Kidney (tissue), 22 donors: ENCODE measurements at places on chromosomes 11 and 22. TPM values are rescaled to one million over a fixed set of nuclear protein-coding genes. Genes with fewer than 3 reads are reported as not detected.

DNA sequence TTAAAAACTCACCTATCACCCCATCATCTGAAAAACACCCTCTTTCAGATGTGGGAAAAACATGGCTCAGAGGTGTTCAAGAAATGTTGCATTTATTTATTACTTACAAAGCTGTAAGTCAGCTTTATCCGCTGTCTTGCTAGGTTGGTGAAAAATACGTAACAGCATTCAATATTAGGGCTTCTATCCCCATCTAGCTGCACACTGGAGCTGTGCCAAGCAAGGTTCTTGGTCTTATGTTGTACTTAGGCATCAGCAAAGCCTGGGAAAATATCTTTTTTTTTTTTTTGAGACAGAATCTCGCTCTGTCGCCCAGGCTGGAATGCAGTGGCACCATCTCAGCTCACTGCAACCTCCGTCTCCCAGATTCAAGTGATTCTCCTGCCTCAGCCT is 7.5 kb downstream of the SERPING1 start:
- no peaks in the 10 kb centered on the region for H3K4me1 ChIP-seq
- no peaks in the 10 kb centered on the region for H3K27me3 ChIP-seq
- no peak overlapping the region for H3K27ac ChIP-seq
- DNase-seq = no peak
- no peak overlapping the region for H3K4me3 ChIP-seq

CAPN5 gene
- 36.0 TPM for total RNA-seq

FADS3 gene
- total RNA-seq = 58.2 TPM

- no peaks in the 10 kb centered on the region for H3K4me1 ChIP-seq
- DNase-seq = no peak
- no peak overlapping the region for H3K27ac ChIP-seq
- H3K27me3 ChIP-seq = no peaks in the 10 kb centered on the region
Measured at GRCh38 chr11:56848141-56848809, 99.8 kb upstream of the OR9G4 start.

DNA sequence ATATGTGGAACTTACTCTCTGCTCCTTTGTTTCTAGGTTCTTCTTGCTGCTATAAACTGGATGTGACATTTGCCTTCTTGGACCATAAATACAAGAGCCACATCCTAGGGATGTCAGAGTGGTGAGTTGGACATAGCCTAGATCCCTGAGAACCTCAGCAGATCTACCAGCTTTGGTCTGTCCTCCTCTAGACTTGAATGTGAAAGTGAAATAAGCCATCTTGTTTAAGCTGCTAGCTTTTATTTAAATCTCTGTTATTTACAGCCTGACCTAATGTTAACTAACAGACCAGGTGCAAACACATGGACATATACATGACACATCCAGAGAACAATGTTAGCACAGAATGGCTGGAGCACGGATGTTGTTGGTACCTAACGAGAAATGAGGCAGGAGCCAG is 36.0 kb downstream of the SLN start:
- DNase-seq = no peak
- H3K36me3 ChIP-seq = no peaks in the 10 kb centered on the region
- no peaks in the 10 kb centered on the region for H3K4me1 ChIP-seq
- H3K4me3 ChIP-seq = no peak overlapping the region
- H3K27ac ChIP-seq = no peak overlapping the region

DNA sequence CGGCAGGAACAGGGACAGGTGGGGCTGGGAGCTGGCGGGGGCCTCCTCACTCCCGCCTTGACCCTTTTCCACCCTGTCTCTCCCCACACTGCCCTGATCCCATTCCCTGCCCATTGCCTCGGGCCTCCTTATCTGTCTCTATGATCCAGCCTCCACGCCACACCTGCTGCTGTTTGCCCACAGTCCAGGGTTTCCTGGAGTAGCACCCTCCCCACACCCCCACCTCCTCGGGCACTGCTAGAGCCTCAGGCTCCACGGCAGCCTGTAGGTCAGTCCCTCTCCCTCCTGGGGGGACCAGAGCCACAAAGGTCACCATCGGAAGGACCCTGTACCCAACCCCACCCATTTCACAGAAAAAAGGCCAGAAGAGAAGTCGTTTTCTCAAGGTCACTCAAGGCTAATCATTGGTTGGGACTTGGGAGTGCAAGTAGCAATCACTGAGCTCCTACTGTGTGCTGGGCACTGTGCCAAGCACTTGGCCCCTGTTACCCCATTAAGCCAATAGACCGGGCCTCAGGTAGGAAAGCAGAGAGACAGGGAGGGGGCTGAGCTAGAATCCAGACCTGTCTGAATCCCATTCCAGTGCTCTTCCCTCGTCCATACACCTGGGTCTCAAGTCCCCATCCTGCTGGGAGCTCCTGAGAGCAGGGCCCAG is 71.8 kb downstream of the PDE2A start:
- H3K36me3 ChIP-seq = no peaks in the 10 kb centered on the region
- H3K27me3 ChIP-seq = no peaks in the 10 kb centered on the region
- DNase-seq = no peak
- no peak overlapping the region for H3K4me3 ChIP-seq
- H3K4me1 ChIP-seq = peaks cover 8% of the 10 kb centered on the region
- H3K27ac ChIP-seq = no peak overlapping the region

DNA sequence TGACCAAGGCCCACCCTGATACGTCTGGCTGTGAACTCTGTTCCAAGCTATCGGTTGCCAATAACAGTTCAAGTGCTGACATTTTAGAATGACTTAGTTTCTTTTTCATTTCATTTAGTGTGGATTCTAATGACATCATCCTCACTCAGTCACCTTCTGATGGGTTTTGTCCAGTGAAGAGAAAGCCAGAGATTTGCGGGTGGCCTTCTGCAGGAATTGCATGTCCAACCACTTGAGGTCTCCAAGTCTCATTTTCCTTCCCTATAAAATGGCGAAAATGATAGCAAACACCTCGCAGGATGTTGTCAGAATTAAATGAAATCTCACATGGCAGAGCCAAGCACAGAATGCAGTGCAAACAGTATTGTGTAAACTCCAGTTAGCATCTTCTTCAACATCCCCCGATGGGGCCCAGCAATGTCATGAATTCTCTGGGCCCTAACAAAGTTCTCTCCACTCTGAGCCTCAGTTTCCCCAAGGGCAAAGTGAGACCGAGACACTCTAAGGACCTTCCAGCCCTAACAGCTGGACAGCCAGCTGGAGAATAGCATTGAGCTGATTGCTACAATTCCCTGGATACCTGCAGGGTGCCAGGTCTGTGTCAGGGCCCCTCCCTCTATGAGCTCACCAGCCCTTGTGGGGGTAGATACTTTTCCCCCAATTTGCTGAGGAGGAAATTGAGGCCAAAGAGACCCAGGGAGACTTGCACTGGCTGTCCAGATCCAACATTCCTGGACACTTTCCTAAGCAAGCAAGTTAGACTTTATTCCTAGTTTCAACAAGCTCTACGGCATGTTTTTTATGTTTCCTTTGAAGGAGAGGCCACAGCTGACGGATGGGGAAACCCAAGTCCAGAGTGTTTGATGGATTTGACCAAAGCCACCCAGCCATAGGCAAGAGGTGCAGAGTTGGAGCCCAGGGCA is 286.7 kb downstream of the MN1 start:
- no peak overlapping the region for H3K4me3 ChIP-seq
- no peaks in the 10 kb centered on the region for H3K36me3 ChIP-seq
- no peak overlapping the region for H3K27ac ChIP-seq
- no peak for DNase-seq
- H3K4me1 ChIP-seq = no peaks in the 10 kb centered on the region
